Nucleus accumbens (tissue), 56 donors: ENCODE measurements at places on chromosomes 7 and 10.
A peak's percentile ranks its signal among the peaks of the same experiment; 100 is the strongest.

DNA sequence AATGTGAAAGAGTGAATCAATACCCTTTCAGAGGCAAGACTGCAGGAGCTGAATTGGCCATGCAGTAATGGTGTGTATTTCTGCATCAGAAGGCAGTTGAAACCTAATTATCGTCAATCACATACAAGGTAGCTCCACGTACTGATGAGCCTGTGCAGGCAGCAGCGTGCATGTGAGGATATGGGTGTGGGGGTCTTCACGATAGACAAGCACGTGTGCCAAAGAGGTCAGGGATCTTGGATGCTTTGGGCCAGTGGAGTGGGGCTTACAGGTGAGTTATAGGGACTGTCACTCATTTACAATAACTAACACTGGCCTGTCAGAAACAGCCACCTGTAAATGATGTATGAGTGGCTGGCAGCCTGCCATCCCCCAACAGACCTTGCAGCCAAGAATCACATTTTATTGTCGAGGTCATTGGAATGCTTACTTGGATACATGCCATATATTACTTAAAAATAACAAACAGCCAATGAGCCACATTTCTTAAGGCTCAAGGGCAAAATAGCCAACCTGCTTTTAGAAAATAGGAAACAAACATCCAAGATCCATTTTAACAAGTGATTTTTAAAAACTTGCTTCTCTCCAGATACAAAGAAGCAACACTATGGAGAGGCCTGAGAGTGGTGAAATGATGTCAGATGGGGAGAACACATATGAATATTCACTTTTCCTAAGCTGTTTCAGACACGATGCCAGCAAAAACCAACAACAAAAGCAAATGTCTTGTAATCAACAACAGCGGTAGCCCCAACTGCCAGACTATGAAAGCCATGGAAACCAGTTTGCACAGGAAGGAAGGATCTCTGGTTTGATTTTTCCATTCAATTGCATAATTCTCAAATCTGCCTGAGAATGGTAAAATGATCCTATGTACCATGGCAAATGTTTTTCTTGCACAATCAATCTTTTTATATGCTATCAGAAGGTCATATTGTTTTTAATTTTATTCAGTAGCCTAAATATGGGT is 210.7 kb downstream of the SKAP2 start:
- DNase-seq = no peak

GRCh38 chr7:82146491-82146890 is 297.1 kb downstream of the CACNA2D1 start:
- DNase-seq = no peak

- DNase-seq = no peak
These were observed 126.2 kb upstream of the ACBD5 start for GRCh38 chr10:27366769-27367168.

- no peak for DNase-seq
These were observed 64.8 kb downstream of the REEP3 start for GRCh38 chr10:63586043-63586442.

GRCh38 chr10:133337370-133337725 is 652 bp upstream of the CALY start:
- DNase-seq = no peak

DNA sequence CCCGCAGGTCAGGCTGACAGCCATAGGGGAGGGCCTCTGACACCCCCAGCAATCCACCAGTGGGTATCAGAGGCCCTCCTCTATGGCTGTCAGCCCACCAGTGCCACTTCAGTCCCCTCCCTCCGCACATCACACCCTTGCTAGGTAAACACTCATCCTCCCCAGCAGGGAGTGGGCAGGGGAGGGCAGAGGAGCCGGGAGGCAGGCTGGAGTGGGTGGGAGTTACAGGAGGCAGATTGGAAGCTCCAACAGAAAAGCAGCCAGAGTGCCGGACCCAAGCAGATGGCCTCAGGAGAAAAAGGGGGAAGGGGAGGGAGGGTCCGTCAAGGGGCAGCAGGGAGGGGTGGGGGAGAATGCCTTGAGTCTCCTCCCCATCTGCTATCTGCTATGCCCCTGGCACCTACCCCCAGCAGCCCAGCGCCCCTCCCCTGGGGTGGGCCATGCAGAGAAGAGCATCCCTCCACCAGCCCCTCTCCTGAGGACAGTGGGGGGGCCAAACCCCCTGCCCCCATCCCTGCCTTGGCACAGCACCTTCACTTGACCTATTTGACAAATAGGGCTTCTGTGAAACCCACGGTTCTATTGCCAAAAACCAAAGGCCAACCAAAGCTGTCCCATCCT is 2.4 kb downstream of the RASGEF1A start:
- DNase-seq = no peak

DNA sequence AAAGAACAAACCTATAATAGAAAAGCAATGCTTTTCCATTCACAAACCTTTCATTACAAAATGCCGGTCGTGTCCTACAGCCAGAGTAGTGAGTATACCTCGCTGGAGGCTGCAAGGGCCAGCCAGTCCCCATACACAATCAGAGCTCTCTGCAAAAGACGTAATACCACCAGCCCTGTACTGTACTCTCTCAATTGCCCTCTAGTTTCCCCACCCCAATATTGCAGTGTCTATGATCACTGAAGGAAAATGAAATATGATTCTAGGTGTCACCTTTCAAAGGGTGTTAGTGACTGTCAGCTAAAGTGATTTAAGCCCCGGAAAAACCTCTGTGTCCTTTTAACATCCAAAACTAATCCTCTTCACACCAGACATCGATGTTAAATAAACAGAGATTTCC is 24.8 kb downstream of the PLXNA4 start:
- no peak for DNase-seq

DNA sequence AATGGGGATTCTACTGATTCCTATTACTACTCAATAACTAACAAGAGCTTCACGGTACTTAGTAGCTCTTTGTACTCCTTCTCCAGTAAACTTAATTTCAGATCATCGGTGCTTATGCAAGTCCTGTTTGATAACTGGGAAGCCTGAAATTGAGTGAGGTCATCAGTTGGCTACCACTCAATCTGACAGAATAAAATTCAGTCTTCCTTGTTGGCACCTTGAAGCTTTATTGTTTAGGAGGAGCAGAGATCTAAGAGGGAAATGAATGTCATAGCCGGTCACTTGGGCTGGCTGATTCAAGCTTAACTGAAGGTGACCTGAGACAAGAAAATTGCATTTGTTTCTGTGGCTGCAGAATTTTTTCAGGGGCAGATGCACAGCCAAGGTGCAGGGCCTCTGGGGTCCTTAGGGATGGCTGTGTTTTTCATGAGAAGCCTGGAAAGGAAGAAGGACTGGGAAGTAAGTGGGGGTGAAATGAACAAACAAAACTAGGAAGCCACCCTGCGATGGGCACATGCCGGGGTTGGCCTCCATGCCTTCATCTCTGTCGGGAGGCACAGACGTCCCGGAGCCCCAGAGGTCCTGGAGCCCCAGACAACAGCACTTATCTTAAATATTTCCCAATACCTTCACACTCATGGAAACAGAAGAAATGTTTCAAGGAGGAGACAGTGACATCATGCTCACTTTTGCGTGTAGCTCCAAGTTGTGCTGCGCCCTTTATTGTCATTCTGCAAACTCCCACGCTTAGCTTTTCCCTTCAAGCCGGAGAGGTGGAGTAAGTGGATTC is 85.0 kb upstream of the KIF5B start:
- no peak for DNase-seq

GRCh38 chr10:5390607-5391205 is 13.9 kb downstream of the TUBAL3 start:
- no peak for DNase-seq

GRCh38 chr7:78588393-78588792 is 789.8 kb downstream of the PHTF2 start:
- DNase-seq = no peak

DNA sequence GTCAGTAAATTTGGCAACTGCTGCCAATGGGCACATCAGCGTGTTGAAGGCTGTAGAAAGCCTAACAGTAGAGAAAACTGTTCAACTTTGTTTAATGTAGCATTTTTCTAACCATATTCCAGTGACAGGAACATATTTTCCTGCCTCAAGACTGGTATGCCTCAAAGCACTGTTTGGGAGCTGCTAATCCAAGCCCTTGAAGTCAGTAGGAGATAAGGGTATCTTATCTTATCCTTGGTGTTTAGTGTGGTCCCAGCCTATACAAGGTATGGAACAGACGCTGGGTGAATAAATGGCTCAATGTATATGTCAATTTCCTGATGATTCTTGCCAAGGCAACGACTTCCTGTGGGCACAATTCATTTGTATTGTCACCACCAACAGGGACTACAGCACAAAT is 97.5 kb upstream of the CREB5 start:
- DNase-seq = no peak

DNA sequence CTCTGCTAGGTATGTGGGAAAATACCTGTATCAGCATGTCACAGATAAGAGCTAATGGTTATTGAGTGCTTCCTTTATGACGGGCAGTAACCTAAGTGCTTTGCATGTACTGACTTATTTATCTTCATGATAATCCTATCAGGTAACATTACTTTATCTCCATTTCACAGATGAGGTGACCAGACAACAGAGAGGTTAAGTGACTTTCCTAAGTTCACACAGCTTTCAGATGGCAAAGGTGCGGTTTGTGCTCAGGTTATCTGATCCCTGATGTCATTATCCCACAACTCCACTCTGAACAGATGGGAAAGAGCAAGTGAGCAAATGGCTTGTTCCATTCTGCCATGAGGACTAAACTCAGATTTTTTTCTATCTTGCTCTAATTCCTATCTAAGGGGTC is 217.0 kb upstream of the PODXL start:
- DNase-seq = no peak

- DNase-seq = no peak
These were observed 95.1 kb upstream of the ITGB1 start for GRCh38 chr10:33052915-33053810.

DNA sequence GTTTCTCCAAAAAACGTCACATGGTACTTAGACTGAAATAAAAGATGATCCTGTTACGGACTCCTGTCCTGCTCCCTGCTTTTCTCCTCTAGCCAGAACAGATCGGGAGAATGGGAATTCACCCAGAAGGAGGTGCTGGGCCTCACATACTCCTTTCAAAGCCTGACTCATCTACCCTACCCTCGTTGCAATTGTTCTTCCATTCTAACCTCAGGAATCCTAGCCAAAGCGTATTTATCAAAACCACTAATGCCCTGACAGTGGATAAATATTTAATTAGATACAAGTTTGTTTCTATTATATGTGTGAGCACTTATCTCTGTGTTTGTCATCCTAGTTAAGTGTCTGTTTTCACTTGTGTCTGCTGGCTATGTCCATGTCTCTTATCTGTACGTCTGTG is 21.7 kb downstream of the ZCWPW1 start:
- no peak for DNase-seq

GRCh38 chr7:92621561-92622023 is 31.4 kb upstream of the FAM133B start:
- DNase-seq = no peak

- DNase-seq = no peak
These were observed 155.2 kb downstream of the PRKAG2 start for GRCh38 chr7:151721694-151722093.

DNA sequence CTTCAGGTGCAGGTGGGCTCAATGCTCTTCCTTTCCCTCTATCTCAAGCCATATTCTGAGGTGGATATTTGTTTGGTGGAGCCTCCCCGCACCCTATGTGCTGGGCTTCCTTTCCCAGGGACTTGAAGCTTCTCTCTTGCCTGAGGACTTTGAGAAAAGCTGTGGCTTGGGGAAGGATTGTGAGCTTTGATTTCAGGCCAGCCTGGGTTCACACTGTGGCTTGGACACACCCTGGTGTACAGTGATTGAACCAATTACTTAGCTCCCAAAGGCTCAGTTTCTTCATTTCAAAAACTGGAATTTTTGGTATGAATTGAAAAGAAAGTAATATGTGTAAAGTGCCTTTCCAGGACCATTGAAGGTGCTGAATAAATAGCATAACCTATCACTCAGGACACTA is 224.5 kb upstream of the GLI3 start:
- DNase-seq = no peak

DNA sequence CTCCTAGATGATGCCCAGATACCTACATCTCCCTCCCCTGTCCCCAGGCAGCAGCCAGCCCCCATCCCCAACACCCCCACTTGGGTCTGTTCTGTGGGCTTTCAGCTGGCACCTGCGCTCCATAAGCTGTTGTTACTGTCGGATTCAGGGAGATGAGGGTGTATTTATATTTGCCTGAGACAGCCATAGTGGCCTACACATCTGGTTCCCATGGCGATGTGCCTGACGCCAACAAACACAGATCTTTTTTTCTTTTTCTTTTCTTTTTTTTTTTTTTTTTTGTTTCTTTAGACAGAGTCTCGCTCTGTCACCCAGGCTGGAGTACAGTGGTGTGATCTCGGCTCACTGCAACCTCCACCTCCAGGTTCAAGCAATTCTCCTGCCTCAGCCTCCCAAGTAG is 73.1 kb downstream of the CLIP2 start:
- DNase-seq = no peak

GRCh38 chr7:33996899-33997298 is 91.6 kb downstream of the BMPER start:
- DNase-seq = no peak

DNA sequence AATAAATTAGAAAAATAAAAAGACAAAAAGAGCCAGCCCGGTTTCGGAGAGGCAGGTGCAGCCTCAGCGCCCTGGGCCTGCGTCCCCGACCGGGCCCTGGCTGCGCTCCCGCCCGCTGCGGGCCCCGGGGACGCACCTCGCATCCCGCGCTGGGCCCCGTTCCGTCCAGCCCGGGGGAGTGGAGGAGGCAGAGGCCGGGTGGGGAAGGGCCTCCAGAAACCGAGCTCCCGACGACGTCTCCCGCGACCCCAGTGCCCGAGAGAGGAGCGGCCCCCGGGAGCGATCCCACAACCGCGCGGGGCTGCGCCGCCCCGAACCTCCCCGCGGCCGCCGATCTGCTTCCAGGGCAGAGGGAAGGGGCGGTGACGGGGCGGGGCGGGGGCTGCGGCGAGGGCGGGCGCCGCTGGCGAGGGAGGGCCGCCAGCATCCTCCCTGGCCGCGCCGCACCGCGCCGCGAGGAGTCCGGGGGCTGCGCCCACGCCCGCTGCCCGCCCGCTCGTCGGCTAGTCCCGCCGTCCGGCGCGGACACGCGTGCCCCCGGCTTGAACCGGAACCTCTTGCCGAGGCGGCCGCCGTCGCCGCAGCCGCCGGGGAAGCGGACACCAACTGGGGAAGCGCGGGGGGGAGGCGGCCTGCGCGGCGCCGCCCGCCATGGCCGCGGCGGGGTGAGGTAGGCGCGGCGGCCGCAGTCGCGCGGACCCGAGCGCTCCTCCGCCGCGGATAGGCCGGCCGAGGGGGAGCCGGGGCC is at the start of gene CCNY:
Gene CCNY (plus strand): TSS at position 426 of the 748 bp plus-strand sequence. CDS start 545 bp downstream, outside the sequence.
- peak; percentile 32 for DNase-seq

GRCh38 chr10:79077488-79078173 is 8.9 kb downstream of the ZMIZ1 start:
- DNase-seq = no peak

- no peak for DNase-seq
These were observed 657 bp downstream of the CDNF start for GRCh38 chr10:14837003-14837756.
